ENCODE measurements at places on chromosomes 2 and 18.

DNA sequence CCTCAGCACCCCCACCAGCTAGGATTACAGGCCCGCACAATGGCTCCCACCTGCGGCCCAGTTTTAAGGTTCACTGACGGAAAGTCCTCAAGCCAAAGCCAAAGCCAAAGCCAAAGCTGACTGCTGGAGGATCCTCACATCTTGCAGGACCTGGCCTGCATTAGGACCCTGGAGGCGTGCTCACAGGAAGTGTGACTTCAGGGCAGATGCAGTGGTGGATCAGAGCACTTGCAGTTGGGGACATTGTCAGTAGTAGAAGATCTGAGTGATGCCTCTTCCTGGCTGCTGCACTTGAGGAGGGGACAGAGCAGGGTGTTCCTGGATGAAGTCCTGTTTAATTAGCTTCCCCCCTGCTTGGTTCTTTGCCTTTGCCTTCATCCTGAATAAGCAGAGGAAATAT, 69.0 kb upstream of the ALPP start:
- DNase-seq: peak; percentile 68

DNA sequence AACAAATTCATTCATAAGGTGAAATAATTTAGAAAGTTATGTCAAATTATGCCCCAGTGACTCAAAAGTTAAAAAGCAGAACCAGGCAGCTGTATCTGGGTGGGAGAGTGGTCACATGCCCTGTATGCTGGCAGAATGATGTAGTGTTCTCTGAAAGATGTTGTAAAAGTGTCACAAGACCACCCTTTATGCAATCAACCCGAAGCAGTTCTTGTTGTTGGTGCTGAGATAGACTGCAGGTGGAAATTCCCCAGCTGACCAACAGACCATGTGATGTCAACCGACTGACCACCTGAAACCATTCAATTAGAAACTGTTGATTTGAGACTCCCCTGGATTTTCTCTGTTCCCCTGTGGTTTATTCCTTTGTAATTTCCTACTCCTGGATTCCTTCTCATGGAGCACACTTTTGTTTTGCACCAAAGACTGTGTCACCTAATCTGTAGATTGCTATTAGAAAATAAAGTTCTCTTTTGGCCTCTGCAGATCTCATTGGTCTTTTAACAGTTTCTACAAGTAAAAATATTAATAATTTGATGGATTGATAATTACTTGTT, 1341.3 kb upstream of the LRRTM1 start:
- DNase-seq: no peak

- no peak for DNase-seq
These were observed 9.5 kb upstream of the NAT8 start for GRCh38 chr2:73651591-73652230.

DNA sequence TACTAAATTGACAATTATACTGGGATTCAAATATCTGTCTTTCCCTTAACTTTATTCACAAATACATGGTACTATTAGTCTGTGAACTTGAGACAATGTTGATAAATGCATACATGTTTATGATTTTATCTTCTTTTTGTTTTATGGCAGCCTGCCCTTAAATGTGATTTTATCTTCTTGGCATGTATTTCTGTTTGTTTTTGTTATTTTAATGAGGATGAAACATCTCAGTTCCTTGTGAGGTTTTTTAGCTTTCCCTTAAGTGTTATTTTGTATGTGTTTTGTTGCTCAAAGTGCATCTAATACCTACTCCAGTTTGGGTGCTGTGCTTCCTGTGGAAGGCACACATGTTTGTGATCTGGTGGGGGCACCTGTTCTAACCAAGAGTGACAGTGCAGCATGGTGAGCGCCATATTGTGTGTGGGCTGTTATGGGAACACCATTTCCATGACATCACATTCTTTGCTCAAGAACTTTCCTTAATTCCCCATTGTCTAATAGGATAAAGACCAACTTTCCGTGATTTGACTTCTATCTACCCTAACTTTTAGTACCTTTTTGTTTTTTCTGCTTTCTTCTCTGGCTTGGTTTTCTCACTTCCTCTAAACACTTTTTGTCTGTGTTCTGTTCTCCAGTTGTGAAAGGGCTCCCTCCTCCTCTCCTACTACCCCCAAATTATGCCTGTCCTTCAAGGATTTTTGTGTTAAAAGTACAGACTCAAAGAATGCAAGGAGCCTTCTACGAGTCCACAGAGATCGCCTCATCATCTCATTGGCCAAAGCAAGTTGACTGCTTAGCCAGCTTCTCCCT, 162.1 kb upstream of the TTC39C start:
- DNase-seq: no peak

GRCh38 chr2:177906041-177906718, 166.4 kb downstream of the PDE11A start:
- DNase-seq: peak; percentile 87

GRCh38 chr18:11035814-11036495, 113.4 kb downstream of the PIEZO2 start:
- no peak for DNase-seq

DNA sequence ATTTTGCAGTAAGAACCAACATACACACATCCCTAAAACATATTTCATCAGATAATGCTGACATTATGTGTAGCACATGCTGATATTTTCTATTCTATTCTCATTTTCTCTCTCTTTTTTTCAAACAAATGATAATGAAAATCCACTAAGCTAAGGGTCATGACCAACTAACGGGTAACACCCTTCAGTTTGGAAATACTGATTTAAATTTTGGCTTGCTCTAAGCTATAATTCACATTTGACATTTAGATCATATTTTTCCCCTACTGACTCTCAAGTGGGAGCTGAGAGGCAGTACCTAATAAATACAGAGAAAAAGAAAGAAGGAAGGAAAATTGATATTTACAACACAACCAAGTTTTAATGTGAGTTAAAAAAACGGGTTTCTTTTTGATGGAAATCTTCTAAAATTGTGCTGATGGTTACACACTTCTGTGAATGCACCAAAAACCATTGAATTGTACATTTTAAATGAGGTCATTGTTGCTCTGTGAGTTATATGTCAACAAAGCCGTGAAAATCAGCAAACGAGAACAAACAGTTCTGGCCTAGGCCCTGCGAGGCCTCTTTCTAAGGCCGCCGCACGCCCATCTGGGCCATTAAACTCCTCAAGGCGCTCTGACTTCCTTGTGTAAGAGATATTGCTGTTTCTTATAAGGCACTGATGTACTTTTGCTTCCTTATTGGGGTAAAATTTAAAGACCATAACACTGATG, 124.2 kb downstream of the GALR1 start:
- DNase-seq: no peak

DNA sequence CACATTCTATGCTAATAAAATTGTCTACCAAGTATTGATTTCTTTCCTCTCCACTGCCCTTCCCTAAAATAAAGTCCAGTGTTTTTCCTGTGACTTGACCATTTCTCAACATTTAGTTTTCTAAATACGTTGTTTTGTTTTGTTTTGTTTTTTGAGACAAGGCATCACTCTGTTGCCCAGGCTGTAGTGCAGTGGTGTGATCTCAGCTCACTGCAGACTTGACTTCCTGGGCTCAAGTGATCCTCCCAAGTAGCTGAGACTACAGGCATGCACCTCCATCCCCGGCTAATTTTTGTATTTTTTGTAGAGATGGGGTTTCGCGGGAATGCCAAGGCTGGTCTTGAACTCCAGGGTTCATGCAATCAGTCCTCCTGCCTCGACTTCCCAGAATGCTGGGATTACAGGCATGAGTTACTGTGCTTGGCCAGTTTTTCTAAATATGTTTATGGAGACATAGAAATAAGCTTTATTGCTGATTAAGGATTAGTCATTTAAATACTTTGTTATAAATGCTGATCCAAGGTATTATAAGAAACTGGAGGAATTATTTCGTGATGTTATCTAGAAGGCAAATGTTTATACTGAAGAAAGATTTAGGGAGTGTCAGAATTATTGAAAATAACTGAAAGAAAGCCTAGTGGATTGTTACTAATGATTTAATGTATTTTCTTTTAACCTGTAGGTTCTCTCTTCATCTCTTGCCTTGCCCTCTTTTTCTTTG, 5.7 kb upstream of the HTR2B start:
- no peak for DNase-seq

- no peak for DNase-seq
These were observed 41.7 kb upstream of the SLC3A1 start for GRCh38 chr2:44233450-44234128.

DNA sequence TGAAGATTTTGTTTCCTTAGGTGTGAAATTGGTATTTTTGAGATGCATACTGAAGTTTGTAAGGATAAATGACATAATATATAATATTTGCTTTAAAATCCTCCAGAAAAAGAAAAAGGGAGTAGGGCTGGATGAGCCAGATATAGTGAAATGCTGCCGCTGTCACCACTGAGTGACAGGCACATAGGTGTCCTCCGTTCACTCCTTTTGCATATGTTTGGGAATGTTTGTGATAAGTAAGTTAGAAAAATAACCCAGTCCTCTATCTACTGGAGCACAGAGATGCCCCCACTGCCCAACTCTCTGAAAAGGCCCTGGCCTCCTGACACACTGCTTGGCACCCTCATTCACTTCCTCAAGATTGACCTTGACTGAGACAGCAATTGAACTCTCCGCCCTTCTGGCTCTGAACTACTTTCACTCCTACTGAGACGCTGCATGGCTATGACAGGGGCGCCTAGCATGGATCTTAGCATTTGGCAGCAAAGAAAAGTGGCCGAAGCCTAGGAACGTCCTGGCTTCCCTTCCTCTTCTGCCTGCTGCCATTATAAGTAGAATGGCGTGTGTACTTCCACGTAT, 10.1 kb downstream of the ID2 start:
- DNase-seq: no peak

GRCh38 chr2:137179542-137179941, 414.2 kb downstream of the THSD7B start:
- DNase-seq: no peak

- no peak for DNase-seq
These were observed 13.5 kb upstream of the C2orf15 start for GRCh38 chr2:99127981-99128380.

- peak; percentile 88 for DNase-seq
These were observed at the start of gene CFLAR for GRCh38 chr2:201116115-201116958. Gene CFLAR, plus strand, starts transcription at chr2:201116164. Its CDS starts 13,702 bp downstream, at chr2:201129866.

- DNase-seq: no peak
These were observed 223.7 kb upstream of the SMAD7 start for GRCh38 chr18:49174478-49174877.

- no peak for DNase-seq
These were observed 269.8 kb upstream of the HDAC4 start for GRCh38 chr2:239670463-239671120.

GRCh38 chr2:3325458-3326181, 52.0 kb downstream of the EIPR1 start:
- DNase-seq: no peak

GRCh38 chr2:139209586-139209985, 429.4 kb upstream of the NXPH2 start:
- no peak for DNase-seq

- no peak for DNase-seq
These were observed 46.6 kb downstream of the BCL2L11 start for GRCh38 chr2:111167076-111167862.

DNA sequence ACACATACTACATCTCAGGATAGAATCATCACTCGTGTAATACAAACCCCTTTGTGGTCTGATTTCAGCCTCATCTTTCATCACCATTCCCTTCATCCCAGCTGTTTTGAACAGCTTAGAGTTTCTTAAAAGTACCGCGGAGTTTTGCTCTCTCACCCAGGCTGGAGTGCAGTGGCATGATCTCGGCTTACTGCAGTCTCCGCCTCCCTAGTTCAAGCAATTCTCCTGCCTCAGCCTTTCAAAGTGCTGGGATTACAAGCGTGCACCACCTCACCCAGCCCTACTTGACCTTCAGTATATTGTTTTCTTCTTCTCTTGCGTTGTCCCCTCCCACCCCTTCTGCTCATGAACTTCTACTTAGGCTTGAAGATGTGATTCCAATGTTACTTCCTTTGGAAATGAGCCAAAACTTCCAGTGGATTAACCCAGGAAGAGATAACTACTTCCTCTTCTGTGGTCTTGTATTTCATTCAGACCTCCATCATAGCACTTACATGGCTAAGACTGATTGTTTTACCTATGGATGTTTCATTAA, 15.8 kb downstream of the ERLEC1 start:
- no peak for DNase-seq

DNA sequence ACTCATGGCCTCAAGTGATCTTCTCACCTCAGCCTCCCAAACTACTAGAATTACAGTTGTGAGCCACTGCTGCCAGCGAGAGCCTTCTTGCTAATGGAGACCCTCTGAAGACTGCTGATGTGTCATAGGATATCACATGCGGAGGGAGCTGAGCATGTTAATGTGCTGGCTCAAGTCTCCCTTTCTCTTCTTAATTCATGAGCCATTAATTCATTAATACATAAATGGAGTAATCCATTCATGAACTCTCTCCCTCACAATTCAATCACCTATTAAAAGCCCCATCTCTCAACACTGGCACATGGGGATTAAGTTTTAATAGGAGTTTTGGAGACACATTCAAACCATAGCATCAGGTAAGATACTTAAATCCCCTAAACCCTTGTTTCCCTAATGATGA, 54.8 kb downstream of the SYT4 start:
- no peak for DNase-seq

GRCh38 chr18:9950289-9951016, 36.6 kb downstream of the VAPA start:
- no peak for DNase-seq

GRCh38 chr2:171630812-171631626, 56.2 kb upstream of the DYNC1I2 start:
- DNase-seq: no peak

- no peak for DNase-seq
These were observed 24.5 kb downstream of the MYO3B start for GRCh38 chr2:170202437-170202836.

DNA sequence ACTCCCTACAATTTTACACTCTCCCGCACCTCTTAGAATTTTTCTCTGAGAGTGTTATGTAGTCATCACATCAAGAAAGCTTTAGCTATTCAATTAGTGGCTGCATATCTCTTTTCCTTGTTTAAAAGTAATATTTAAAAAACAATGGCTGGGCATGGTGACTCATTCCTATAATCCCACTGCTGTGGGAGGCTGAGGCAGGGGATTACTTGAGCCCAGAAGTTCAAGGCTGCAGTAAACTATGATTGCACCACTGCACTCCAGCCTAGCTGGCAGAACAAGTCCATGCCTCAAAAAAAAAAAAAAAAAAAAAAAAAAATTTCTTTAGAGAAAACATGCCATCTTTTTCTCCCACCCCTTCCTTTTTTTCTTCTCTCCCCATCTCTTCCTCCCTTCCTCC, 44.3 kb downstream of the AQP4 start:
- no peak for DNase-seq

DNA sequence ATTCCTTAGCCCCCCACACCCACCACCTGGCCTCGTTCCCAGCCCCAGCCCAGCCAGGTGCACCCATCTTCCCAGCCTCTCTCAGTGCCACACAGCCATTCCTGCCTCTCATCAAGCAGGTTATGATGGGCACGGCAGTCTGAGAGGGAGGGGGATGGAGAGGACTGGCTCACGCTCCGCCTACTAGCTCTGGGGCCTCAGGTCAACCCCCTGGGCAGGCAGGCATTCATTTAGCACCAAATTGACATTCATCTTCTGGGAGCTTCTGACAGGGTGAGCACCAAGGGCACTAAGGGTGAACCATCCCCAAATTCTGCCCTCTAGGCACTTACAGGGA, 66.2 kb upstream of the FOSL2 start:
- DNase-seq: no peak
